ENCODE measurements at places on chromosomes 6 and 20.

- DNase-seq = no peak
These were observed 802.4 kb downstream of the TFAP2A start for GRCh38 chr6:9612489-9612888.

- DNase-seq = no peak
These were observed 29.2 kb downstream of the PLEKHG1 start for GRCh38 chr6:150628908-150629307.

- DNase-seq = no peak
These were observed 1.7 kb downstream of the CGA start for GRCh38 chr6:87093199-87093598.

- no peak for DNase-seq
These were observed 33.9 kb downstream of the TBPL1 start for GRCh38 chr6:133986942-133987341.

- no peak for DNase-seq
These were observed 48.1 kb upstream of the MYL9 start for GRCh38 chr20:36493051-36493800.

- no peak for DNase-seq
These were observed 105.2 kb downstream of the UNC5CL start for GRCh38 chr6:40933864-40934263.

- no peak for DNase-seq
These were observed 35.3 kb downstream of the PHIP start for GRCh38 chr6:79042799-79043126.

- DNase-seq = no peak
These were observed 17.3 kb upstream of the ID1 start for GRCh38 chr20:31587545-31588389.

DNA sequence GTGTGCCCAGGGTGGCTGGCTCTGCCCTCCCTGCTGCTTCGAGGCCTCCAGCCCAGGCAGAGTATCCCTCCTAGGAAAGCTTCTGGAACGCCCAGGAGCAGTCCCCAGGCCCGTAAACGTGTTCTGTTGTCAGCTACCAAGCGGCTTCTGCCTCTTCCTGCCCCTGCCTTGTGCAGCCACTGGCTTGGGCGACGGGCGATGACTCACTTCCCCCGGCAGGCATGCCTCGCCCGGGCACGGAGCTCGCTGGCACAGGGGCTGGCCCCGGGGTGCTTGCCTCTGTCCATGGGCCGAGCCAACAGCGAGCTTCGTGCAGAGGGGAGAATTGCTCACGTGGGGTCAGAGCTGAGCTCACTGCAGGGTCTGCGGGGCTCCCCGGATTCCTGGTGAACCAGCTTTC lies 86.7 kb upstream of the THBS2 start:
- no peak for DNase-seq

DNA sequence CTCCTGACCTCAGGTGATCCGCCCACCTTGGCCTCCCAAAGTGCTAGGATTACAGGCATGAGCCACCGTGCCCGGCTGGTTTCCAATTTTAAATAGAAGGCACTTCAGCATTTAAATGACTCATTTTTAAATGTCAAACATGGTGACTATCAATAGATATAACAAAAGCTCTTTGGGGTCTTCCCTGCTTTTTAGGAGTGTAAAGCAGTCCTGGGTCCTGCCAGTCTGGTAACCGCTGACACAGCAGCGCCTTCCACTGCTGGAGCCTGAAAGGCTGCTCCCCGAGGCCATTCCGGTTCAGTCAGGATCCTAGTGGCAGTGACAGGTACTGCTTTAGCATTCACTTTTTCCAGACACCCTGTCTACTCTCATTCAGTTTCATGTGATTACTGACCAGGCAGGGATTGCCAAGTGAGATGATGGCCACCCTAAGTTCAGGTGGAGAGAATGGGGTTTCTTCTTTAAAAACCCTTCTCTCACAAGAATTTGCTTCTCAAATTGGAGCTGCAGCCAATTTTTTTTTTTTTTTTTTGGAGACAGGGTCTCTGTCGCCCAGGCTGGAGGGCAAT lies 5.1 kb downstream of the DIDO1 start:
- DNase-seq = no peak

- no peak for DNase-seq
These were observed 24.1 kb upstream of the SERPINB1 start for GRCh38 chr6:2865694-2866151.

DNA sequence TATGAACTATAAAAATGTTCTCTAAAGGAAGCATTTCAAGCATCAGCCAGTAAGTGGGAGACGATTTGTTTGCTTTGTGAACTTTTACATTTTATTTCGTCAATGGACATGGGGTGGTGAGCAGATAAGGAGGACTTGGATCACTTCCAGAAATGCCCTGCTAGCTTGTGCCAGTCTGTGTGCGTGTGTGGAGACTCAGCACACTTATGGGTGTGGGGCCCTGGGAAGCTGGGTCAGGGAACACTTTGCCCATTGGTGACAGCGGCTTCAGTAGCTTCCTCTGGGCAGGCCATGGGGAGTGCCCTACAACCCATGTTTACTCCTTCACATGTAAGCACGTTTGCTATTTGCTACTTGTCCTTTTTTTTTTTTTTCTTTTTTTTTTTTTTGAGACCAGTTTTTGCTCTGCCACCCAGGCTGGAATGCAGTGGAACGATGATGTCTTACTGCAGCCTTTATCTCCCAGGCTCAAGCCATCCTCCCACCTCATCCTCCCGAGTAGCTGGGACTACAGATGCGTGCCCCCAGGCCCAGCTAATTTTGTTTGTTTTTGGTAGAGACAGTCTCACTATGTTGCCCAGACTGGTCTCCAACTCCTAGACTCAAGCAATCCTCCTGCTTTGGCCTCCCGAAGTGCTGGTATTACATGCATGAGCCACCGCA lies 24.2 kb downstream of the PRDM1 start:
- no peak for DNase-seq
